ENCODE measurements at places on chromosomes 7 and 10.

DNA sequence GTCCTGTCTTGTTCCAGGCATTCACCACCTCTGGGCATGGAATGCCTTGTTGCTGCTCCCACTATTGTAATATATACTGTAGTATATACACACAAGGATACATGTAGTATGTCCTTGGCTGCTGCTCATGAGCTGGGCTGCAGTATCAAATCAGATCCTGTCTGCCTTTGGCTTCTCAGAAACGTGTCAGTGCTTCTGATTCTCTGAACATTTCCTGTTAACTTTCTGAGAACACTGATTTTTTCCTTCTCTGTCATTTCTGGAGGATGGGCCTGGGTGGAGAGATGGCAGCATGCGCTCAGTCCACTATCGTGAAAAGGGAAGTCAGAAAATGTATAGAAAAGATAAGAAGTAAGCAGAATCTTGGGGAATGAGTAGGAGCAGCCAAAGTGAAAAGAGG, 12.2 kb downstream of the SFTPA2 start:
- no peak for DNase-seq

DNA sequence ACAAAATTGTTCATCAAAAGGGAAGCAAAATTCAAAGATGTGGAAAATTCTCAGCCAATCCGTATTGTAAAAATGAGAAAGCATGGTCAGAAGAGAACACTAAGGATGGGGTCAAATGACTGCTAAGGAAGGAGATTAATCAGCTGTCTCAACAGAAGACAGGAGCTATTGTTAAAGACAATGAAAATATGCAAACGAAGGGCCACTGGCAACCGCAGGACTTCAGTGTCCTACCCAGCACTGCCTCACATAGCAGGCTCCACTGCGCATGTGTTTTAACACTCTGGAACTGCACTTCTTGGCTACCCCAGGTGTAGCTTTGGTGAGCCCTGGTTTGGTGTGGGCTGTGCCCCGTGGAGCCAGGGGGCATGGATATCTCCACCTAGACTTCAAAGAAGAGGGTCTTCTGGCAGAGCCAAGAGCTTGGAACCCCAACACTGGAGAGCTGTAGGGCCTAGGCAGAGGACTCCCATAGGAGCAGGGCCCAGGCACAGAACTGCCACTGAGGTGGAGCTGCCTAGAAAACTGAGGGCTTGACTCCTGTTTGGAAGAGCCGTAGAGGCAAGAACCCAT, 176.2 kb upstream of the GDF10 start:
- no peak for DNase-seq

DNA sequence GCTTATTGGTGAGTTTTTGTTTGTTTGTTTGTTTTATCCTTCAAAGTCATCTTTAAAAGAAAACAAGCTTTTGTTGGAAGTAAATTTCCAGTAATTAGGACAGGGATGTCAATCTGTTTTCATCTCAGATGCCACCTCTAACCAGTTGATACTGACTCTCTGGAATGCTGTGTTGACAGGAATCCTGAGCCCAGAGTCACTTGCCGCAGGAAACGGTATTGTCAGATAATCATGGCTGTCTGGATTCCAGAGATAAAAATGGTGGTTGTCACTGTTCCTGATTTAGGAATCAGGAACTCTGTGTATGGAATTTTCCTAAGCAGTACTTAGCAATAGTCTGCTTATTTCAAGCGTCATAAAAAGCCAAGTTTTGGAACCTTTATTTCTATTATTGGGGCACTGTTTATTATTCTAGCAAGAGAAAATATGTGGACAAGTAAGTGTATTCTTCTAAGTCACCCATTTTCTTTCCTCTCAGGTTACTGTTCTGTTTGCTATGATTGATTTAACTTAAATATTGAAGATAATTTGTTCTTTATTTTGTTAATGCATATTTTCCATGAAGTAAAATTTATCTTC, 39.2 kb downstream of the CDC123 start:
- no peak for DNase-seq

DNA sequence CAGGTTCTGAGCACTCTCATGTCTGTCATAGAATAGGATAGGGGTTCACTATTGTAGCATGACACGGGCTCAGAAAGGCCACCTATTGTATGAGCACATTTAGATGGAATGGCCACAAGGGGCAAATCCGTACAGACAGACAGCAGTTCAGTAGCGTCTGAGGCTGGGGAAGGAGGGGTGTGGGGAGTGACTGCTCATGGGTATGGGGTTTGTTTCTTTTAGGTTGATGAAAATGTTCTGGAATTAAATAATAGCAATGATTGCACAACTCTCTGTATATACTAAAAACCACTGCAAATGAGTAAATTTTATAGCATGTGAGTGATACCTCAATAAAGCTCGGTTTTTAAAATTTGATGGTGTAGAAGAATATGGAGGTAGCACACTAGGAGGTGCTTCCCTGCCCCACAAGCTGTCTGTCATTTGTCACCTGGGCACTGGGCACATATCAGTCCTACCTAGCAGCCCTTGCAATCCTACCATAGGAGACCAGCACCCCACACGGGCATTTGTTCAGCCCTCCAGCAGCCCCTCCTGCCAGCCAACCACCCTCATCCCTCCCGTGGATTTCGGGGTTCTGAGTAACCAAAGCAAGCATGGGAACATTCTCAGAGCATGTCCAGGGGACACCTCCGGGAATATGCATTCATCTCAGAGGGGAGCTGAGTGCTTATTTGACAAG, 35.2 kb downstream of the KCNMA1 start:
- DNase-seq = no peak

GRCh38 chr7:26912933-26913536, 48.6 kb upstream of the SKAP2 start:
- no peak for DNase-seq

GRCh38 chr10:7558036-7558435, 108.7 kb downstream of the ITIH5 start:
- no peak for DNase-seq

DNA sequence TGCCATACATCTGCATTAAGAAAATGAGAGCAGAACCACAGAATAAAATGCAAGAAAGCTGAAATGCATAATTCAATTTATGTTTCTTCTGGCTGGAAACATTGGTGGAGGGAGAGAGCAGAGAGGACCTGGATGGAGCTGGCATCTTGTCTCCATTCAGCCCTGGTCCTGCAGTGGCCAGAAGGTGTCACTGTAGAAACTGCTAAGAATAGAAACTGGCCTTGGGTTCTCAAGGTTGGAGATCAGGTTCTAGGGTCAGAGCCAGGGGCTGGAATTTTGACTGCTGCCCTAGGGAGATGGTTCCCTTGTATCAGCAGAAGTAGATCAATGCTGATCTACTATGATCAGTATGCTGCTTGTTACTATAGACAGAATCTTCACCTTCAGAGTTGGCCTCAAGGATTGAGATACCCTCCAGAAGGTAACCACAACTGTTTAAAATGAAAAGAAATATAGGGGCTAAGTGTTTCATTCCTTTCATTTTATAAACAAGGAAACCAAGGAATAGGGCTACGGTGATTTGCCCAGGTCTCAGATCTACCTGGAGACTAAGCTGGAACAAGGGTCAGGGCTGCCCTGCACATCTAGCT, 13.1 kb downstream of the TAS2R41 start:
- no peak for DNase-seq

- no peak for DNase-seq
Observed at GRCh38 chr7:23276376-23276775, 22.8 kb upstream of the MALSU1 start.

DNA sequence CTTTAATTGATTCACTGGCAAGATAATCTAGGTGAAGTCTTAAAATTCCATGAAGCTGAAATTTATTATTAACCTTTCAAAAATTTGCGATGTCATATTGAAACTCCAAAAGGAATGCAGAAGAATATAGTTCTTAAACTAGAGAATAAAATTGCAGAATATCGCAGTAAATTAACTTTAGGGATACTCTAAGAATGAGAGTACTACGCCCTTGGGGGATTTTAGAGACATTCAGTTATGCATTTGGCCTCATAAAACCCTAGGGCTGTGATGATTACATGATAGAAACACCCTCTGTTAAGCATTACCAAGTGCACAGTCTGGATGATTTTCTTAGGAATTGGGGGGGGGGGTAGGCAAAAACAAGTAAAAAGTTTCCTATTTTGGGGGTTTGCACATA, 3.7 kb downstream of the WNT2 start:
- no peak for DNase-seq

- no peak for DNase-seq
Observed at GRCh38 chr10:76993213-76993612, 644.4 kb downstream of the KCNMA1 start.

DNA sequence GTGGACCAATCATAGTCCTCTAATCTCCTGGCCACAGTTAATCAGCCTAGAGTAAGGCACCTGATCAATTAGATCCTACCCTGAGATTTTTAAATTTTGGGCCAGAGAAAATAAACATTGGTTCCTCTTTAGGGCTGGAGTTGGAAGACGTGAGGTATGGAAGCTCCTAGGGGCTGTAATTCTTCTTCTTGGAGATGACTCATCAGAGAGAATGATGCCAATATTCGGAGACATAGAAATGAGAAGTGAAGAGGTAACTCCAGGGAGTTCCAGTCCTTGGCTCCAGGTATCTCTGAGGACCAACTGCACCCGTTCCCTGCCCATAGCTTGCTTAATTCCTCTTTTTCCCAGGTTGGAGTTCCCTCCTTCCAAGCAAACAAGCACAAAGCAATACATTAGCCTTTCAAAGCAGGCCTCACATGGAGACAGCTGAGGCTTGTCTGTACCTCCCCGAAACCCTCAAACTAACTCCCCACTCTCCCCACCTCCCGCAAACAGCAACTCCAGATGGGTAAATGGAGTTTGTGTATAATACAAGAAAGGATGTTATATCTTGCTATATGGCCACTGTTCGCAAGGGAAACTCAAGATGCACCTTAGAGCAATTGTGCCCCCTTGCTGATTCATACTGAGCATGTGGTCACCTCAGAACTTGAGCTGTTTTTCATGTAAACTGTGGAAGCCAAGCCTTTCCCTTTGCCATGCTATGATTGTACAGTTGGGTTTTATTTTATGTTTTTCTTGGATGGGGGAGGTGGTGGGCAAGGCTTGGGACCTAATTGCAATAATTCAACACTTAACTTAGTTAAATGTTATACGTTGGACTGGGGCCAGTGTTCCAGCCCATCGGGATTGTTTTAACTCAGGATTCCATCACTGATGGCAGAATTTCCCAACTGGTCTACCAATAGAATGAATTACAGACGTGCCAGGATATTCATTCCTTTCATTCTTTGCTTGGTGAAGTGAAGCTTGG, 29.3 kb downstream of the PIK3AP1 start:
- DNase-seq = no peak

DNA sequence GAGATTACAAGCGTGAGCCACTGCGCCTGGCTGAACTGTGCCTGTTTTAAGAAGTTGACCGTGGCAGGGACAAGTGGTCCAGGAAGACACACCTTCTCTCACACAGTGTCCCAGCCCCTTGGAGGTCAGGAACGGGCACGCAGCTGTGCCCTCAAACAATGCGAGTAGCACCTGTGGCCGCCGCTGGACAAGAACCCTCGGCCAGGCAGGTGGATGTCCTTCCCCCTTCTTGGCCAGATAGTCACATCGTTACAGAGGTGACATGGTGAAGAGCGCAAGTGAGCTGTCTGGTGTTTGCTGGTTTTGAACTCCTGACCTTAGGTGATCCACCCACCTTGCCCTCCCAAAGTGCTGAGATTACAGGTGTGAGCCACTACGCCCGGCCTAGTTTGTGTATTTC, 8.8 kb downstream of the ZFAND2A start:
- no peak for DNase-seq

- no peak for DNase-seq
Observed at GRCh38 chr7:131357282-131357880, 29.7 kb downstream of the MKLN1 start.

GRCh38 chr10:31650010-31650409, 278.6 kb downstream of the ARHGAP12 start:
- no peak for DNase-seq

DNA sequence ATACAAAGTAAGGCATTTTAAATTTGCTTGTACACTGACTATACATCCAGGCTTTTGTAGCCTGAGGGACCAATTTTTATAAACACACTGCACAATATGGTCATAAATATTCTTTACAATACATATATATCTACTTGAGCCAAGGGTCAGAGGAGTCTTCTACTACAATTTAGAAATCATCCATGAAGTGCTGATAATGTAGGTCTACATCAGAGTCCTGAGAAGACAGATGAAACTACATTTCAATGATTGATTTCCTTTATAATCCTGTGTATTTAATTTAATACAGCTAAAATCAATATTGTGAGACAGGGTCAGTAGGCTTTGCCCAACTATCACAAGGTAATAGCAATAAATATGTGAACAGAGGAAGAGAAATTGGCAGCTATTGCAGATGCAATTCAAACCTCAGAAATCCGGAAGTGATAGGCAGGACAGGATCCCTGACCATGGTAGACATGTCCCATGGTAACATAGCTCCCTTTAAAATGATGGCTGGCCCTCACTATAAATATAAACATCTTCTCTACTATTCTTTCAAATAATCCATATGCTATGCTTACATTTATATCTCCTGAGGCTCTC, 318.0 kb upstream of the POT1 start:
- no peak for DNase-seq

- no peak for DNase-seq
Observed at GRCh38 chr7:82559193-82559805, 115.7 kb upstream of the CACNA2D1 start.

- DNase-seq = no peak
Observed at GRCh38 chr7:94055963-94056362, 51.8 kb upstream of the BET1 start.

- DNase-seq = no peak
Observed at GRCh38 chr7:27094304-27095049, 1.3 kb downstream of the HOXA1 start.

DNA sequence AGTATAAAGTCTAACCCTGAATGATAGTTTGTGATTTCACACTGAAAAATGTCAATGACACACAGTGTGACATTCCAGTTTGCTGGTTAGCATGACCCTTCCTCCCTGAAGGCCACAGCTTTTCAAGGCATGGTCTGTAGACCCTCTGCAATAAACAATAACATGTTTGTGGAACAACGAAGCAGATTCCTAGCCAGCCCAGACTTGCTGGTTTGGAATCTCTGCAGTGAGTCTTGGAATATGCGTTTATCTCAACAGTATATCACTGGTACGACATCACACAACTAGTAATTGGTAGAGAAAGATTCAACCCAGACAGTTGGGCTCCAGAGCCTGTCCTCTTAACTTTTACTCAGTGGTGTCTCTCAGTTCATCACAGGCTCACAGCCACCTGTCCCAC, 23.7 kb upstream of the DUSP5 start:
- DNase-seq = no peak

GRCh38 chr10:24256619-24257107, 47.7 kb downstream of the KIAA1217 start:
- no peak for DNase-seq

- DNase-seq = no peak
Observed at GRCh38 chr10:62199584-62199983, 69.1 kb downstream of the RTKN2 start.

- DNase-seq = no peak
Observed at GRCh38 chr7:51481421-51481820, 164.8 kb upstream of the COBL start.

DNA sequence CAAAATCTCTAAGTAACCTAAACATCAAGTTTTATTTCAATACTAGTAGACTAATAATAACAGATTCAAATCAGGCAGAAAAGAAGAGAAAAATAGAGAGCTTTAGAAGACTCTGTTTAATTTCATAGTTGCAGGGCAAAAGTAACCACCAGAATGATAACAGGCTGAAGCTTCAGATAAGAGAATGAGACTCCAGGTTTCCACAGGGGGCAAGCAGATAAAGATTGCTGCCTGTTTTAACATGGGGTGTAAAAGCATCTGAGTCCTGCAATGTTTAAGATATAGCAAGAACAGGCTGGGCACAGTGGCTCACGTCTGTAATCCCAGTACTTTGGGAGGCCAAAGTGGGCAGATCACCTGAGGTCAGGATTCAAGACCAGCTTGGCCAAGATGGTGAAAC, 11.0 kb downstream of the CROT start:
- no peak for DNase-seq

- no peak for DNase-seq
Observed at GRCh38 chr10:45371560-45371959, 2.5 kb upstream of the ALOX5 start.
